ENCODE measurements at places on chromosomes 5 and 9.

- no peak for DNase-seq
Observed at GRCh38 chr9:95901506-95901905, 26.0 kb downstream of the ERCC6L2 start.

DNA sequence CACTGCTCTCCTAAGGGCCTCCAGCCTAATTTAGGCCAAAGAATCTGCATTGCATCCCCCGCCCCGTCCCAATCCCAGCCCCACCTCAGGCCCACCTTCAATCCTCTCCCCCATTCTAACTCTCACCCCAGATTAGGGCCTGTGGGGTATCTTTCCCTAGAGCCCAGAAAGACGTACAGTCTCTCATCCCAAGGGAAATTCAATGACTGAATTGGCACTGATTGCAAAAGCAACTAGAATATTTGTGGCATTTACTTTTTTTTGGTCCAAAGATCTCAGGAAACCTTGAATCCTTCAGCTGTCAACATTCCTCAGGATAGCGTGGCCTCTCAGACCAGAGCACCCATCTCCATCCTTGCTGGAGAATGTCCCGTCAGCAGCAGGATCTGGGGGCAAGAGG is 30.6 kb downstream of the TRMO start:
- no peak for DNase-seq

DNA sequence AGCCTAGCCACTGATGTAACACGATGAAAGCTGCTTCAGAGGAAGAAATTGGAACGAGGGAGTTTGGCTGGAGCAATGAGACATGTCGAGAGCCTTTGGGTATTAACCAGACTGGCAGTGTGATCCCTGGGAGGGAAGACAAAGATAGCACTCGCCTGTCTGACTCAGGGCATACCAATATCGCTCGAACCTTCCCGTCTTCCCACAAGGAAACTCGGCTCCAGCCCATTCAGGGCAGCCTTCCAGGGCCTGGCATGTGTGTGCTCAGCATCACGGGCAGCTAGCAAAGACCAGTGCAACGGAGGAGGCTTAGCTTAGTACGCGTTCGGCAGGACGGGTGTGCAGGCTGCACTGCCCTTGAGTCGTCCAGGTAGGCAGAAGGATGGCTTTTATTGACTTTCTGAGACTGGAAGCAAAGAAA is 356.9 kb upstream of the WWC1 start:
- DNase-seq = no peak

DNA sequence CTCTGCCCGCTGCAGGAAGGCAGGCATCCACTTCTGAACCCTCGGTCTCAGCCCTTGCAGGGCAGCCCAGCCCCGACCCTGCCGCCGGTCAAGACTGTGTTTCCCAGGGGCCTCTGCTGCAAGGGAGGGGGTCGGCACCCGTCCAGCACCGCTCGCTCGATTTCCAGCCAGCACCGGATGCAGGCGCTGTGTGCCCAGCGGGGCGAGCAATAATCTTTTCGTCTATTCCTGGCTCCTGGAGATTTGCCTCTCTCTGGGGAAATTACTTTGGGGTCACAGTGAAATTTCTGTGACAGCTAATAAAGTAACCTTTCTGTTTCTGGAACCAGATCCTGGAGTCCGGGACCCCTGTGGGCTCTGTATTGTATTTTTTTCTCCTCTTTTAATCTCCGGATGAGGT is 155.3 kb downstream of the COL23A1 start:
- DNase-seq = no peak

DNA sequence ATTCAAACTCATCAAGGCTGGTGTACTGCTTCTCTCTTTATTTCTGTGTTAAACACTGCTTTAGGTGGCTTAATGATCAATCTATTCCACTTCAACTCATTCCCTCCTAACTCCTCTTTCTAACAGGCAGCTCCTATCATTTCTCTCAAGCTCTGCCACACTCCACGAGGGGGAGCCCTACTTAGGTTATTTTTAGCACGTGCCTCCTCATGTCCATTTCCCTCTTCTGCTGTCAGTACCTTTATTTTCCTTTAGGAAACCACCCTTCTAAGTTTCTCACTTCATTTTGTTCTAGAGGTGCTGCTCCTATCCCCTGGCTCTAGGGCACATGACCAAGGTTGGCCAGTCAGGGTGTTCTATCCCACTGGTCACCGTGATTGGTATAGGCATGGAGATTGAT is 6.7 kb upstream of the BRINP1 start:
- no peak for DNase-seq

- no peak for DNase-seq
Observed at GRCh38 chr9:70315389-70315788, 56.6 kb downstream of the SMC5 start.

- no peak for DNase-seq
Observed at GRCh38 chr5:3324421-3325101, 271.1 kb upstream of the IRX1 start.

GRCh38 chr5:156794687-156795086 is 55.4 kb upstream of the PPP1R2B start:
- DNase-seq = no peak

All from kidney capillary endothelial cell (primary cell).